ENCODE measurements at places on chromosomes 5 and 9.

GRCh38 chr9:92980085-92980745 is 32.9 kb downstream of the FGD3 start:
- no peak for DNase-seq

- DNase-seq: no peak
These were observed 198.3 kb downstream of the FER start for GRCh38 chr5:108946008-108946407.

DNA sequence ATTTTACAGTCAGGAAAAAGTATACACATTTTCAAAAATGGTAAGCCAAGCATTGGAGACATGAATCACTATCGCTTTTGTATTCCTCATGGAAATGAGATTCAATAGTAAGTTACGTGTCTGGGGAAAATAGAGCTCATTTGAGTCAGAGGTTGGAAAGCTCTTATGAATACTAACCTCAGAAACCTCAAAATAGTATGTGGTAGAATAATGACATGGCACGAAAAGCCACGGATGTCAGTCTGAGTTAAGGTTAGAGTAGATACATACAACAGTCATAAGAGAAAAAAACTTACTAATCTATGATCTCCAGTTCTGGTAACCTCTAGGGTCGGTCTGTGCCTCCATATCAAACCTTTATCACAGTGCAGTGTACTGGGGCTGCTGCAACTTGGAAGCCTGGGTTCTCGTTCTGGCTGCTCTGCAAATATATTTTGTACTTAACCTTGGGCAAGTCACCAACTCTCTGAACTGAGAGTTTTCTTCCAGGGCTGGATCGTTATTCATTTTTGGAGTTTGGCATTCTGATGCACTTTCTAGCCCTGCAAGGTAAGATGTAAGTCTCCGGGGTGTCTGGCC is 31.8 kb downstream of the MAP1B start:
- DNase-seq: no peak

GRCh38 chr9:115157245-115157674 is 39.3 kb upstream of the TNC start:
- peak; percentile 62 for DNase-seq

GRCh38 chr9:135343837-135344522 is 135.6 kb upstream of the PPP1R26 start:
- DNase-seq: peak; percentile 64

DNA sequence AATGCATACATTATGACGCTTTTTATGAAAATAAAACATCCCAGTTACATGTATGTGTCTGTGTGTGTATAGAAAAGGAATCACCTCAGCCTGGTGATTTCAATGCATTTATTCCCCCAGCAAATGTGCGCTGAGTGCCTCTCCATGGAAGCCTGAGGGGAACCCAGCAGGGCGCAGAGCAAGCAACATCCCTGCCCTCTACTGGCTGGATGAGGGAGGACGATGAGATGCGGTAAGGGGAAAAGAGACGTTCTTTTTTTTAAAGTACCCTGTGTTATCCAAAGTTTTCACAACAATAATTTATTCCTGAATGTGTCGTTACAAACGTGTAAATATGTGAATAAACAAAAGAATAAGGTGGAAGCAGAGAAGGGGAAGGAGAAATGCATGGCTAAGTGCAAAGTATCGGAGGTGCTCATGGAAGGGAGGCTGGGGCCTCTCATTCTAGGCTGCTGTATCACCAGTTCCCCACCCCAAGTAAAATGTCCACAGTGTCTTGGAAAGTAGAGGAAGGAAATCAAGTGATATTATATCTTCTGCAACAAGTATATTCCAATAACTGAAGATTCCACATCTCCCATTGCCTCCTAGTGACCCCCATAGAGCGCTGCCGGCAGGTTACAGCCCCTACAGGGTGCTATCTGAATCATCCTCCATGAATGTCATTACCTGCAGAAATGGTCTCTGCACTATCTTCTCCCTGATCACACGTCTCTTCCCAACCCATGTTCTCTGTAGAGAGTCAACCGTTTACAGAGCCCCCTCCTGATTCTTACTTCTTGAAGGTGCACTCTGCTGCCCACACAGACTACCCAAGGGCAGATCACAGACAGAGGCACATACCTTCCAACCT is 13.0 kb upstream of the ABLIM3 start:
- DNase-seq: no peak

DNA sequence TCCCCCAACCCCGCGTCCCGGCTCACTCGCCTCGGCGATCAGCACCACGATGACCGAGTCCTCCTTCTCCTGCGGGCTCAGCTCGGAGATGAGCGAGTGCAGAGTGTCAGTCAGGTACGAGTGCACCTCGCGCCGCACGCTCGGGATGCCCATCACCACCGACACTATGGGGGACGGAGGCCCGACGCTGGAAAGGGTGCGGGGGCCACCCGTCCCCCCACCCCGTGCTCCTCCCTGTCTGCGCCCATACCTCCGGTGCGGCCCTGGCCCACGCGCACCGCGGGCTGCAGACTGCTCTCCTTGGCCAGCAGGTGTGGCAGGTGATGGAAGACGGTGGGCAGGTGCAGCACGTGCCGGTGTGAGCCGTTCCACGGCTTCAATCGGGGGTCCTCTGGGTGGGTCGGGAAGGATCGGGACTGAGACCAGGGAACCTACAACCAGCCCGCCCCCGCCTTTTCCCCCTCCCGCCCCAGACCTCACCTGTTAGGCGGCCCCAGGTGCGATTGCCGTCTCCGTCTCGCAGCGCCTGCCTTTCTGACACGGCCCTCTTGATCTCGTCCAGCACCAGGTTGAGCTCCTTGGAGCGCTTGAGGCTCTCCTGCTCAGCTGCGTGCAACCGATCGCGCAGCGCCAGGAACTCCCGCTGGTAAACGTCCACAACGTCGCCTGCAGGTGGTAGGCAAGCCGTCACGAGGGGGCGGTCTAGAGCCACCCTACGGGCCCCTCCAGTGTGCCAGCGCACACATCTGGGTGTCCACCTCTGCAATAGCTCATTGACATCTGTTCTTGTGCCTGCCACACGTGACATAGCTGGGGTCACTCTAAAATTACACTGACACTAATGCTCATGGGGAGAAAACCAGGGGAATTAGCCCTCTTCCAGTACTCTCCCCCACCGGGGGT is 5.1 kb downstream of the MGAT4B start:
- DNase-seq: peak; percentile 72

DNA sequence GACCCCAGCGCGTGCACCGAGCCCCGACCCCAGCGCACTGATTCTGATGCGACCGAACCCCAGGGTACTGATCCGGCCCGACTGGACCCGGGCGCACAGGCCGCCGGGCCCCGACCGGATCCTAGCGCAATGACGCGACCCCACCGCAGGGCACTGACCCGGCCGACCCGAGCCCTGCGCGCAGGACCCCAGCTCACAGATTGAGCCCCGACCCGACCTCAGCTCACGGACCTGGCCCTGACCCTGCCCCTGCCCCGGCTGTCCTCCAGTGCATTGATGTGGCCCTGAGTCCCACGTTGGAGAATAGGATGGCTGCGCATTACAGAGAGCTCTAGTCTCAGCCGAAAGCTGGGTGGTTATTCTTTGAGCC is 438 bp downstream of the TRIP13 start:
- DNase-seq: no peak

DNA sequence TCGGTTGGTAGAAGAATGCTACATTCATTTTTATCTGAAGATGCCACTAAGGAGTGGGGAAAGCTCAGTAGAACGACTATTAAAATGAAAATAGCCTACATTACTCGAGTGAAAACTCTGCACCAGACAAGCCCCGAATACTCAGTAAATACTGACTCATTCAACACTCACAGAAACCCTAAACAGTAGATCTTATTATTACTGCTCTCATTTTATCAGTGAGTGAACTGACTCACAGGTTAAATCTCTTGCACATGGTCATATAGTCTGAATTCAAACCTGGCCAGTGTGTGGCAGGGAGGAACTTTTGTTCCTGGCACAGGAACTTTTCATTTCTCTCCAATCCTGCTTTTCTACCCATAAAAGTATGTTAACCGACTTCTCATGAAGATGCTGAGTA is 9.6 kb upstream of the PAPPA start:
- no peak for DNase-seq

- no peak for DNase-seq
These were observed 228.7 kb downstream of the ADAMTS6 start for GRCh38 chr5:65252977-65253376.

GRCh38 chr5:41762426-41762825 is 107.8 kb downstream of the OXCT1 start:
- DNase-seq: no peak

DNA sequence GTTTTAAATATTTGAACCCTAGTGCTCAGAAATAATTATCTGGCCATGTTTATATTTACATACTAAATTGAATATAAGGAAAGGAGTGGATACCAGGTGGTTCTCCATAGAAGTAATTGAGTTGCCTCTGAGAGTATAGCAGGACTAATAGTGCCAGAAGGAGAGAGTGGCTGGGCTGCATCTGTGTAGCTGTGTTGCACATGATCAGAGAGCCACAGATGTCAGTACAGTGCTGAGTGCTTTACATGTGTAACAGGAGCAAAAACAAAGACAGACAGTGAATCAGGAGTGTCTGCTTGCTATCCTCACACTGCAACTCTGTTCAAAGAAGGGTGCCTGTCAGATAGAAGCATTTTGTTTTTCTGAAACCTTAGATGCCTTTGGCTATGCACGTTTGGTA is 353.9 kb upstream of the PAPPA start:
- DNase-seq: no peak

DNA sequence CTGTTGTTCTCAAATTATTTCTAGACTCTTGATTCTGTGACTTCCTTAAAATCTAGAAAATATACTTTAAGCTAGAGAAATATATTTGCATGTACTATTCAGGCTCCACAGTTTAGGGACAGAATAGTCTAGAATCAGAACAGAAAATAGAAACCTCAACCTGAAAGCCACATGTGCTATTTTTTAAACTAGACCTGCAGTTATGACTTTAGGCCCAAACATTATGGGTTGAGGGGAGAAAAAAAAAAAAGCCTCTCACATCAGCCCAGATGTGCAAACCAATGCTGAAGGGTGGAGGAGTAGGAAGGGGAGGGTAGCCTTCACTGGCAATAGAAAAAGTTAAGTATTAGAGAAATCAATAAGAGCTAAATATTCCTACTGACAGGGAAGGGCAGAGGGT is 35.7 kb downstream of the ELL2 start:
- DNase-seq: no peak

DNA sequence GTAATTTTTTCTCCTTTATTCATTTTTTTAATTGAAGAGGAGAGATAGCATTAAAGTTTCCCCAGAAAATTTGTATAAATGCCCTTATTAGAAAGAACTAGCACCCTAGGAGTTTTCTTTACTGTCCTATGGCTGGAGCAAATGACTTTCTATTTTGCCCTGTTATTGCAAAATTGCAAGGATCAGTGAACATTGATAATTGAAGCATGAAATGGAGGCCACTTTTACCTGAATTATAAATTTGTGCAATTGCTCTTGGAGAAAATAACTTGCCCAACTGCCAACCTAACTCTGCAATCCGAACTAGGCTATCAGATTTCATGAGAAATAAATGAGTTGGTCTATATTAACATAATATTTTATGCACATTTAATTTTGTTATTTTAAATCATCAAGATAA is 111.9 kb downstream of the MTRR start:
- DNase-seq: no peak

DNA sequence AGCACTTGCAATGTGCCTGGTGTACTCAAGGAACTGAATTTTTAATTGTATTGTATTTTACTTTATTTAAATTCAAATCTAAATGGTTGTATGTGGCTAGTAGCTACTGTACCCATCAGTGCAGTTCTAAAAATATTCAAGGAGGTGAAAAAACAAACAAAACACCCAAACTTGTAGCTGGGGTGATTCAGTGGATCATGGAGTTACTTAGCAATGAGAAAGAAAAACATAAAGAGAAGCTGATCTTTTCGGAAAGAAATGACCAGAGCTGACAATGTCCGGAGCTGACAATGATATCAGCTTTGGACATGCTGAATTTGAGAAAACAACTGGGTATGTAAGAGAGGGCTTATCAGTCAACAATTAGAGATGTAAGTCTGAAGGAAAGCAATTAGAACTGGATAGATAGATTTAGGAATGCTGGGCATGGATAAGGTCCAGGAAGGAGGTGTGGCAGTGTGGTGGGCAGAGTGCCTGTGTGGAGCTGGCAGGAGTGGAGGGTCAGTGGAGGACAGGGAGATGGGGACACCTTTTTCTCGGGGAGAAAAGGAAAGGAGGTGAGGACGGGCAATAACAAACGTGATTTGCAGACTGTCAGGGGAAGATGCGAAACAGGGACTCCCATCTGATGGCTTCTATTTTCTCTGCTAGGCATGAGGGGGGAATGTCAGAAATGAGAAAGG is 113.2 kb downstream of the DCP2 start:
- no peak for DNase-seq

GRCh38 chr5:2300421-2300820 is 417.7 kb upstream of the IRX4 start:
- no peak for DNase-seq

DNA sequence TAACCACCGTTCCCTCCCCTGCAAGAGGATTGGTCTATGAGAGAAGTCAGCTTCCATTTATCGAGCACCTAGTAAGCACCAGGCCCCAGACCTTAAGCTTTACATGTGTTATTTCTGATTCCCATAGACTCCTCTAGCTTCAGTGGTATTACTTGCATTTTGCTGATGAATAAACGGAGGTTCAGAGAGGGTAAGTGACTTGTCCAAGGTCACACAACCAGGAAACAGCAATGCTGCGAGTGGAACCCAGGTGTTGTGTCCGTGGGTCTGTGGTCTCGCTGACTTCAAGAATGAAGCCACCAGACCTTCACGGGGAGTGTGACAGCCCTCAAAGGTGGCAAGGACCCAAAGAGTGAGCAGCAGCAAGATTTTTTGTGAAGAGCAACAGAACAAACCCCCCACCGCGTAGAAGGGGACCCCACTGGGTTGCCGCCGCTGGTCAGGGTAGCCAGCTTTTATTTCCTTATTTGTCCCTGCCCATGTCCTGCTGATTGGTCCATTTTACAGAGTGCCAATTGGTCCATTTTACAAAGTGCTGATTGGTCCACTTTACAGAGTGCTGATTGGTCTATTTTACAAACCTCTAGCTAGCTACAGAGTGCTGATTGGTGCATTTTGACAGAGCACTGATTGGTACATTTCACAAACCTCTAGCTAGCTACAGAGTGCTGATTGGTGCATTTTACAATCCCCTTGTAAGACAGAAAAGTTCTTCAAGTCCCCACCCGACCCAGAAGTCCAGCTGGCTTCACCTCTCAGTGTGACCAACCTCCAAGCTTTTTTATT is 29.1 kb upstream of the KCNIP1 start:
- no peak for DNase-seq

DNA sequence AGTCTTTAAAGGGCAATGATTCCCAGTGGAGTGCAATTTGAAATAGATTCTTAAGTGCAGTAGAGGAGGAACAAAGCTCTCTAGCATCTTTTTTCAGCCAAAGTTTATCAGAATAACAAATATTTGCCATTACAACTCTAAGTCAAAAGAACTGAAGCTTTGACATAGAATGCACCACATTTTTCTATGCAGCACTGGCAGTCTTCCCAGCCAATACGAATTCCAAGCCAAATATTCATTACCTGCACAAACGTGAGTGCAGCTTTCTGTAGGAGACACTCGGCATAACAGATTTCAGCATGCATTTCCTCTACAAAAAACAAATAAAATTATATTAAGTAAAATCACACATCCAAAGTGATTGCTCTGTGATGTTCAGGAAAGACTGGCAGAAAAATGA is 103.4 kb downstream of the TTC39B start:
- DNase-seq: no peak
